ENCODE measurements at places on chromosomes 2 and 18.

DNA sequence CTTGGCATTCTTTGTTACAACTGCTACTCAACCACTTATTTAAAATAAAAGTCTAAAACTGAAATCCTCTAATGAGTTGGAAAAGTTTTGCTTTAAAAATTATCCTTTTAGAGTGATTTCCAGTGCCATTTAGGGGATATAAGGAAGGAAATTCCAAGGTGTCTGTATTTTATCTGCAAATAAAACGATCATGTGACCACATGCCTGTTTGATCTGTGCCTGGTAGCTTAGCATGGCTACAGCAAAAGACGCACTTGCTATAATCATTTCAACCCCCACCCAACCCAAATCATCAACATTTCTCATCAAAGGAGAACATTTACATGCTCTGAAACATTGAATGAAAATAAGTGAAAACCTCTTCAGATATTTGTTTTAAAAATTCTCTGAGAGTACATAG lies 615.1 kb downstream of the IRS1 start:
- no peak for DNase-seq

GRCh38 chr18:9894454-9895068 lies 8.8 kb downstream of the TXNDC2 start:
- DNase-seq: no peak

DNA sequence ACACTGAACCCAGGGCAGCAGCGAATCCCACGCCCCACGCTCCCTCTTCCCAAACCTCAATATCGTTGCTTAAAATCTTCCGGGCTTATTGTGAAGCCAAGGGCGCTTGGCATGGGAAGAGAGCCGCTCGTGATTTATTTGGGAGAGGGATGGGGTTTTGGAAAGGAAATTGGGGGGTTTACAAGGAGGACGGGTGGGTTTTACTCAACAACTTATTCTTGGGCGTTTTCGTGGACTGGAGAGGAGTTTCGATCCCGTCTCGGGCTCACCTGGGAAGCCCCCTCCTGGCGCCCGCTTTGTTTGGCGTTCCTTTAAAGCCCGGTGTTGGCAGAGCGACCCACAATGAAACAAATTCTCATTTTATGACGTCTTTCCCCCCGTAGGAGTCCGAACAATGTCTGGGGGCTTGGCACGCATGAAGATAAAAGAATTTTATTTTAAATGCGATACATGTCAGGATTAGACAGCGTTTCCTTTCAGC lies 135.3 kb downstream of the INSIG2 start:
- no peak for DNase-seq

DNA sequence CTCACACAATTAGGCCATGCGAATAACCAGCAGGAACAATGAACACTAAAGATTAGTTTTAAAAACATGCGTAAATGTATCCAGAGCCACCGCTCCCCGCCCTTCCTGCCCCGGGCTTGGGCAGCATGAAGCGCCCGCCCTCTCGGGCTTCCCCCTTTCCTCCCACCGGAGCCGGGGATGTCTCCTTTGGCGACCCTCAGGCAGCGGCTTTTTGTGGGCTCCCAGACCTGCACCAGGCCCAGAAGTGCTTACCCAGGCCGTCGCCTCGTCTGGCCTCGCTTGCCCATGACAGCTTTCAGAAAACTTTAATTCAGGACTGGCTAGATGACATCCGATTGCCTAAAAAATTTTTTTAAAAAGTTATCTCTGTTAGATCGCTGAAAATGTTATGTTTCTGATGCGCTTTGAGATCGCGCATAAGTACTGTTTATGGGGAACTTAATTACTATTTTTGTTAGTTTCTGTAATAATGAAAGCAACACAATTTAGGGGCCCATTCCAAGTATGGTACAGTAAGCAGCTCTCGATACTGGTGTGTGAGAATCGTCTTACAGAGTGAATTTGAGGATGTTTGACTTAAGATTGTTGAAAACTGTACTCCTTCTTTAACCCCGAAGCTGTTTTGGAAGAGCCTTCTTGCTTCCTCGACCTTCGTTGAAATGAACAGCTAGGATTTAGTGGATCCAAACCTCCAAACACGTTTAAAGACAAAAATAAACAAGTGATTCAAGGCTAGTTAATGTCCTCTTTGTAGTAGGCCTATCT lies 1.1 kb downstream of the MAP3K20 start:
- DNase-seq: no peak

GRCh38 chr2:120712180-120712681 lies 23.4 kb upstream of the GLI2 start:
- DNase-seq: no peak

DNA sequence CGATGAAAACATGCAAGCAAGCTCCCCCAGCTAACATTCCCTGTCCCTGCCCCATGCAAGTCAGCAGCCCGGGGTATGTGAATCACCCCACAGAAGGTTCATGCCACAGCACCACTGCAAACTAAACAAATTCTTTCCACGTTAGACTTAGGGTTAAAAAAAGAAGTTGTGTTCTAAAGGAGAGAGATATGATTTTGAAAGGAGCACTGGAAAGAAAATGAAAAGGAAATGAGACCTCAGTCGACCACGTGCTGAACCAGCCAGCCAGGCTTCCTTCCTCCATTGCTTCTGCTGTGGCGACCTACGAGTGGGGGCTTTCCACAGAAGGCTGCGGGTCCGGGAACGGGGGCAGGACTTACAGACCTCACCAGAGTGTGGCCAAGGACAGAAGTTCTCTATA lies 52.0 kb downstream of the ARL4C start:
- DNase-seq: peak; percentile 26

DNA sequence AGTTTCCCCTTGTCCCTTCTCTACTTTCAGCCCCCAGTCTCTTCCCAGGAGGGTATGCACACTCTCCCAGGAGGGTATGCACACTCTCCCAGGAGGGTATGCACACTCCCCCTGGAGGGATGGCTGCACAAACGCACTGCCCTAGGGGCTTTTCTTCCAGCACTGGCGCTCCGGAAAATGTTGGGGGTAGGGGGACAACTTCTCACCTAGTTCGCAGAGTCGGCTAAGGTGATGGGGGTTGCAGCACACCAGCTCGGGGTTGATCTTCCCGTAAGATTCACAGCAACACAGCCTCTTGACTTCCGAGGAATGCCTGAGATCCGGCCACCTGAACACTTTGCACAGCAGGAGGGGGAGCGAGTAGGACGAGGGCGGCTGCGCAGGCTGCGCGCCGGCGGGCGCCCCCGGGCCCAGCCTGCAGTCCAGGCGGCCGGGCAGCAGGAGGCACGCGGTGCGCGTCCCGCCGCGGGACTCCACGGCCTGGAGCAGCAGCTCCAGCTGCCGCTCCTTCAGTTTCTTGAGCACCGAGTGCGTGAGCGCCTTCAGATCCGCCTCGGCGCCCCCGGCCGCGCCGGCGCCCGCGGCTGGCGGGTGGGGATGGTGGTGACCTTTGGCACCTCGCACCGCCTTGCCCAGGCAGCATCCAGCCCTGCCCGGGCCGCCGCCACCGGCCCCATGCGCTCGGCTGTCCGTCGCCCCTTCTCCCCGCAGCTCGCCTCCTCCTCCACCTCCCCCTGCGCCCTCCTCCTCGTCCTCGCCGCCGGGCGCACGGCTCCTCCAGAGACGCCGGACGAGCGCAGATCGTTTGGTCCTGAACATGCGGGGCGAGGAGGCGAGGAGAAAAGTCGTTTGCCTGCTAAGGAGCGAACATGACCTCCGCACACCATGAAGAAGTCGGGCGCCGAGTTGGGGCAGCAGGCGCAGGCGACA lies 894 bp downstream of the SMAD7 start:
- DNase-seq: peak; percentile 75

Measured in PC-9 (cell line).